ENCODE measurements at places on chromosomes 1 and 21.

GRCh38 chr1:15623435-15623834 lies 6.2 kb downstream of the DDI2 start:
- H3K27ac ChIP-seq, result no peak overlapping the region
- DNase-seq, result no peak
- peaks cover 13% of the 10 kb centered on the region for H3K4me1 ChIP-seq
- peaks cover 9% of the 10 kb centered on the region for H3K36me3 ChIP-seq
- no peaks in the 10 kb centered on the region for H3K27me3 ChIP-seq

DNA sequence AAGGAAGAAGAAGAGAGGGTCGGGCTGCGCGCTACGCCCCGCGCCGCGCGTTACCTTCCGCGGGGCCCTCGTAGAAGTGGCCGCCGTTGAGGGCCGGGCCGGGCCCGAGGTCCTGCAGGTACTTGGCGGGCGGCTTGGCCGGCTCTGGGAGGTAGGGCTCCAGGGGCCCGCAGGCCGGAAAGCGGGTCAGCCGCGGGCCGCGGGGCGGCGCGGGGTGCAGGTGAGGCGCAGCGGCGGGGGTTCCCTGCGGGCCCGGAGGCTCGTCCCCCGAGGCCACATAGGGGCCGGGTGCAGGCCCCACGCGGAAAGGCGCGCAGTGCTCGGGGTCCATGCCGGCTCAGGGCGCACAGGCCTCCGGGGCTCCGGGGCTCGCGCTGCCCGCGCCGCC lies 196 bp downstream of the ALX3 start:
- DNase-seq, result peak; percentile 22
- peaks cover 57% of the 10 kb centered on the region for H3K27me3 ChIP-seq
- peak overlapping the region; percentile 29 for H3K4me3 ChIP-seq
- H3K36me3 ChIP-seq, result no peaks in the 10 kb centered on the region

DNA sequence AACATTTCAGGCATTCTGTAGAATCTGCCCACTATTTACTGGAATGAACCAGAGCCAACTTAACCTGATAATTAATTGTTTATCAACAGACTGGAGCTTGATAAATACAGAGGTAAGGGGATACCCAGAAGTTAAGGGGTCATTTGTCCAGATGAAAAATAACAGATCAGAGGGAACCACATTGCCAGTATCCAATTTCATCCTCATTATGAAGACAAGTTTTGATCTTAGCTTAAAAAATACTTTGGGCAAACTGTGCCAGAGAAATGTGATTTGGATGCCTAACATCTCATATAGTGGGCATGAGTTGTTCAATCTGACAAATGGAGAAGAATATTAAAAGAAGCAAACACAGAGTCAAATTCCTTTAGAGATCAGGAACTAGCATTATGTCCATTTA lies 63.7 kb downstream of the IFI44 start:
- DNase-seq, result no peak
- no peak overlapping the region for H3K27ac ChIP-seq
- no peaks in the 10 kb centered on the region for H3K4me1 ChIP-seq
- H3K36me3 ChIP-seq, result no peaks in the 10 kb centered on the region
- H3K4me3 ChIP-seq, result no peak overlapping the region
- H3K27me3 ChIP-seq, result no peaks in the 10 kb centered on the region

DNA sequence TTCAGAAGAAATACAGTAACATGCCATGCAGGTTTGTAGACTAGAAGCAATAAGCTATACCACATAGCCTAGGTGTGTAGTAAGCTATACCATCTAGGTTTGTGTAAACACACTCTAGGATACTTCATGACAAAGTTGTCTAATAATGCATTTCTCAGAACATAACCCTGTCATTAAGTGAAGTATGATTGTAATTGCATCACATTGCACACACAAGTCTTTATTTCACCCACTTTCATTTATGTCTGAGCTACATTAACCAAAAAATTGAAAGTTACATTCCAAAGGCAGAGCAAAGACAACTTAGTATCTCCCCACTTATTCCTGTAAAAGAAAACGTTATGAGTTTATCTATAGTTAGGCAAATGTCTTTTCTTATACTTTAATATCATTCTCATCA lies 64.5 kb upstream of the ATF3 start:
- no peaks in the 10 kb centered on the region for H3K36me3 ChIP-seq
- no peak overlapping the region for H3K27ac ChIP-seq
- H3K4me1 ChIP-seq, result no peaks in the 10 kb centered on the region
- no peak overlapping the region for H3K4me3 ChIP-seq
- no peak for DNase-seq

GRCh38 chr1:7387053-7387927 lies 383.8 kb upstream of the VAMP3 start:
- no peak overlapping the region for H3K4me3 ChIP-seq
- DNase-seq, result peak; percentile 8
- H3K27ac ChIP-seq, result no peak overlapping the region
- no peaks in the 10 kb centered on the region for H3K27me3 ChIP-seq
- H3K4me1 ChIP-seq, result no peaks in the 10 kb centered on the region
- H3K36me3 ChIP-seq, result no peaks in the 10 kb centered on the region

All from small intestine (tissue), 16 donors.